ENCODE measurements at places on chromosomes 1 and 21.

DNA sequence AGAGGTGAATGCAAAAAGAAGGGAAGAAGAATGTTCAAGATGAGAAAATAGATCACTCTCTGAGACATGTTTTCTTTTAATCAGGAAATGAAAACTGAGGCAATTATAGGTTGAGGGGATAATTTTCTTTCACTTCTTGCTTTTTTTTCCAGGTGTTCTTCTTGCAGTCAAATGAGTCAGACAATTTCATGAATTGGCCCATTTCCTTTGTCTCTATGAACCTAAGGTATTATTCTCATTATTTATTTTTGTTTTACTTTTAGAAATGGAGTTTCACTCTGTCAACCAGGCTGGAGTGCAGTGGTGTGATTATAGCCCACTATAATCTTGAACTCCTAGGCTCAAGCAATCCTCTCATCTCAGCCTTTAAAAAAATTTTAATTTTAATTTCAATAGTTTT, 3.5 kb upstream of the VASH2 start:
- H3K27ac ChIP-seq, result no peak overlapping the region
- peaks cover 5% of the 10 kb centered on the region for H3K27me3 ChIP-seq

DNA sequence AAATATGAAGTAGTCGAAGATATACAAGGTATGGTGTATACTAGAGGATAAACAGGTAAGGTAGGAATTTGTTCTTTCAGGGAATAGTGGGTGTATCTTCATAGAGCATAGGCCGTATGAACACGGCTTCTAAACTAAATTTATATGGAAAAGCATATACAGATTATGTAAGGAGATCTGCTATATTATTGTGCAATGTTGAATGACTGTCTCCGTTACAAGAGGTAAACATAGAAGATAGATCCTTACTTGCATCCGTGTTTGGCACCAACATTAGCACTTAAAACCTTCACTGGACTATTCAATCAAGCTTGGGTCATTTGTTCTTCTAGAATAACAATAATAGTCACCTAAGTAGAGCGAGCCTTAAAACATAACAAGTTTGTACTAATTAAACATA, 45.9 kb downstream of the CLEC20A start:
- no peaks in the 10 kb centered on the region for H3K36me3 ChIP-seq
- no peaks in the 10 kb centered on the region for H3K27me3 ChIP-seq
- no peak overlapping the region for H3K27ac ChIP-seq
- DNase-seq, result no peak
- H3K4me1 ChIP-seq, result no peaks in the 10 kb centered on the region

GRCh38 chr1:62391369-62391971, 45.4 kb upstream of the USP1 start:
- no peak for DNase-seq
- H3K27me3 ChIP-seq, result no peaks in the 10 kb centered on the region
- no peak overlapping the region for H3K4me3 ChIP-seq
- H3K27ac ChIP-seq, result no peak overlapping the region
- H3K4me1 ChIP-seq, result no peaks in the 10 kb centered on the region

DNA sequence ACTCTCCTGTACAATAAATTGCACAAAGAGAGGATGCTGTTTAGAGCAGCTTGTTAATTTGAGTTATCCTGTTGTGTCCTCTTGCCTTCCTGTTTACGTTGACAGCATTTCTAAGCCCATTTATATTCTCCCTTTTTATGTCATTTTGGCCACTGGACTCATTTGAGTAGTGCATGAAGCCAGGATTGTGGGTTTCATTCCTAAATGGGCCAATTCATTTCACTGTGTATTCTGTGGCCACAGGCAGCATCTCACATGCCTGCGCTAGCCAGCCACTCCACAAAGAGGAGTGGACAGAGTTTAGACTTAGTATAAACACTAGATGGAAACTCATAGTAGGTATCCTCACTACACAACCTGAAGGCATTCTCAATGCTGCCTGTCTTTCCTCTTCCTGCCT, 73.4 kb downstream of the DTL start:
- no peak for DNase-seq
- H3K4me3 ChIP-seq, result no peak overlapping the region
- no peak overlapping the region for H3K27ac ChIP-seq
